ENCODE measurements at places on chromosomes 2 and 18.

- DNase-seq: no peak
Measured at GRCh38 chr2:199382091-199382490, 75.6 kb downstream of the SATB2 start.

- no peak for DNase-seq
Measured at GRCh38 chr2:31922542-31923408, 88.0 kb downstream of the MEMO1 start.

DNA sequence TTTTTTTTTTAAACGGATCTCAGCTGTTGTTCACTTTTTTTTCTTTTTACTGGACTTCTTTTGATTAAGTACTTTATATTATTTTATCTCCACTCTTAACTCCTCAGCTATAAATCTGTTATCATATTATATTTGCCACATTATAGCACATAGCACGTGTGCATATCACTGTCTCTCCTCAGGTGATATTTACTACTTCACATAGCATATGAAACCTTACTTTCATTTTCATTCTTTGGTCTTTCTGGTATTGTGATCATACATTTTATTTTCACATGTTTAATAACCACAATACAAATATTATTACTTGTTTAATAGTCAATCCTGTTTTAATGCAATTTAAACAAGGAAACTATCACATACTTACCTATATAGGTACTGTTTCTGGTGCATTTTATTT is 993.1 kb upstream of the TMEFF2 start:
- DNase-seq: no peak

GRCh38 chr2:58239243-58239925 is 1.7 kb downstream of the FANCL start:
- no peak for DNase-seq

DNA sequence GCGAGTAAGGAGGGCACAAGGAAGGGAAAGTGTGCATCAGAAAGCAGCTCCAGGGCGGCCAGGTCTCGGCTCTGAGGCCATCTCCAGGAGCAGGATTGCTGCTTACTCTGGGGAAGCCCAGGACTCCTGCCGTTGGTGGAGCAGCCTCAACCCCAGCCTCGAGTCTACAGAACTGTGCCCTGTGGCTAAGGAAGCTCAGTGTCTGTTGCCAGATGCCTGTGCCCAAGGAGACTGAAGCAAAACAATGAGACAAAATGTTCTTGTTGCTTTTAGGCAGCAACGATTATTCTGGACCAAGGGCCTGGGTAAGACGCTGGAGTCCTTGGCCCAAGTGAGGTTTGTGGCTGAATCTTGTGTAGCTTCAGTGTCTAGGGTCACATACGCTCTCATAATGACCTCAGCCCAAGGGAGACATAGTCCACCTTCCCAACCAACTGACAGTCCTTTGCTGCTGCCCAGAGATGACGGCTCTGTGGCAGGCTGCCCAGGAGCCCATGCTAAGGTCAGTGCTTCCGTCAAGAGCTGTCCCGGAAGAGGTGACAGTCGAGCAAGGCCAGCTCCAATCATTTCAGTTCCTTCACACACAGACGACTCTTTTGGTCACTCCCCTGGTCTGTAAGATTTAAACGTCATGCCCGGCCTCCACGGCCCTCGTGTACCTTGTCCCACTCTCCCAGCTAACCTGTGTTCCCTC is 223.8 kb downstream of the TTC32 start:
- DNase-seq: no peak

All from cortex of kidney (tissue), 1 donor.